ENCODE measurements at places on chromosomes 7 and 10. TPM values are rescaled to one million over a fixed set of nuclear protein-coding genes. Genes with fewer than 3 reads are reported as not detected.

Gene SRI
- total RNA-seq = 125 TPM

Gene LIPF
- 0.34 TPM for total RNA-seq

Gene ARMC10
- 38.1 TPM for total RNA-seq

Gene INSYN2A
- not detected for total RNA-seq

Gene VPS37D
- total RNA-seq = 3.3 TPM

Gene SAMD9
- total RNA-seq = 7.7 TPM

Gene LIPJ
- 0.17 TPM for total RNA-seq

Gene IFIT1B
- total RNA-seq = not detected

Gene AVL9
- total RNA-seq = 34.2 TPM

Gene KCND2
- 8.0 TPM for total RNA-seq

Gene MNX1
- not detected for total RNA-seq

Gene C10orf62
- total RNA-seq = 0.94 TPM

Data from subcutaneous adipose tissue (tissue), 4 donors.